Spleen (tissue), 13 donors: ENCODE measurements at places on chromosomes 12 and 14. TPM values are rescaled to one million over a fixed set of nuclear protein-coding genes. Genes with fewer than 3 reads are reported as not detected.

Gene TAS2R10
- total RNA-seq = 3.0 TPM

Gene SLC25A3
- total RNA-seq = 315 TPM

Gene NANOG
- not detected for total RNA-seq

Gene OR6C2
- not detected for total RNA-seq

Gene NFKBIA
- 307 TPM for total RNA-seq

Gene ASCL1
- total RNA-seq = not detected

Gene RBP5
- 110 TPM for total RNA-seq

Gene GPRC5D
- total RNA-seq = not detected

Gene TMEM233
- 0.74 TPM for total RNA-seq

Gene ACTN1
- 191 TPM for total RNA-seq

Gene CD69
- 84.8 TPM for total RNA-seq

Gene ARG2
- 4.7 TPM for total RNA-seq

Gene FGF6
- total RNA-seq = not detected

Gene MTA1
- total RNA-seq = 125 TPM

Gene GPD1
- 0.79 TPM for total RNA-seq

Gene COX8C
- total RNA-seq = not detected

Gene SLC35F4
- not detected for total RNA-seq

Gene OAS3
- 49.4 TPM for total RNA-seq

Gene SEL1L
- 96.6 TPM for total RNA-seq

Gene ADSS1
- total RNA-seq = 8.3 TPM

Gene CLEC9A
- total RNA-seq = 0.66 TPM
